Lower leg skin (tissue), 4 donors: ENCODE measurements at places on chromosomes 5 and 9.

DNA sequence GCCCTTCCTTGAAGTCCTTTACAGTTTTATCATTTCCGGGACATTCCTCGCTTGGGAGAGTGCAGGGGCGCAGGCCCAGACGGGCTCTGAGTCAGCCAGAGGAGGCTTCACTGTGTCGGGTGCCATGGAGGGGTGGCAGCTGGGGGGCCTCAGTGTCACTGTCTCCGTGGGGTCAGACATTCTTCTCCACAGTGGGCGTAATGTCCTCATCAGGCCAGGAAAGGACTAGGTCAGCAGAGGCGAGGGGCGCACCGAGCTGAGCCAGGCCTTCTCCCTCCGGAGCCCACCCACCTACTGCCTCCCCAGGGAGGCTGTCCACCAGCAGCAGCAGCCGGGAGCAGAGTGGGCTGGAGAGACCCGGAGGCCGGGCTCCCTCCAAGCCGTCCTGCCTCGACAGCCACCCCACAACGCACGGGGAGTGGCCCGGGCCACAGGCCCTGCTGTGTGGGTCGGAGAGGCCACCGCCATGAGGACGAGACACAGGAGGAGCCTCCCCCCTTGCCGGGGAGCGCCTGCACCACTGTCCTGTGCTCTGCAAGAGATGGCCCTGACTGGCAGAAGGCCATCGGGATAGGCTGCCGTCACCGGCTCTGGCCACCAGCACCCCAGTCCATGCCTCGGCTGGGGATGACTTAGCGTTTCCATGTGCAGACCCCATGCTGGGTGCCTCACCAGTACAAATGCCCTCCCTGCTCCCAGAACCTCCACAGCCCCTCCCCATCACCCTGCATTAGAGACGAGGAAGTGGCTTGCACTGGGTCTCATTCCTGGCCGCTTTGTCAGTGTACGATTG is 26.5 kb downstream of the SARDH start:
- DNase-seq = no peak

DNA sequence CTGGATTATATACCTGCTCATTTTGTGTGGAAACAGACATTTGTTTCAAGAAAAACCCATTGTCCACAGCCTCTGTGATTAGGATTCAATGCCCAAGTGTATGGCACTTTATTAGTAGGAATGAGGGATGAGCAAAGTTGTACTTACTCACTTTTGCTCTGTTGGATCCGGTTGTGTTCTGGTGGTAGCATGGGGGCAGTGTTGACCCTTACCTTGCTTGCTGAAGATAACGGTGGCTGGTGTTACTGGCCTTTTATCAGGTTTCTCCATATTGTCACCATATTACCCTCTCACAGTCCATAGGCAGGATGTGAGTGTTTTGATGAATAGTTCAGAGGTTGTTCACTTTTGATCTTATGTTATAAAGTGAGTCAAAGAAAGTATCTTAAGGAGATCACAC is 42.7 kb upstream of the NUDT12 start:
- no peak for DNase-seq

GRCh38 chr5:98556712-98557111 is 216.8 kb upstream of the RGMB start:
- no peak for DNase-seq

GRCh38 chr9:117101008-117101407 is 313.8 kb downstream of the ASTN2 start:
- DNase-seq = no peak
